ENCODE measurements at places on chromosomes 13 and 19. TPM values are rescaled to one million over a fixed set of nuclear protein-coding genes. Genes with fewer than 3 reads are reported as not detected.

DNA sequence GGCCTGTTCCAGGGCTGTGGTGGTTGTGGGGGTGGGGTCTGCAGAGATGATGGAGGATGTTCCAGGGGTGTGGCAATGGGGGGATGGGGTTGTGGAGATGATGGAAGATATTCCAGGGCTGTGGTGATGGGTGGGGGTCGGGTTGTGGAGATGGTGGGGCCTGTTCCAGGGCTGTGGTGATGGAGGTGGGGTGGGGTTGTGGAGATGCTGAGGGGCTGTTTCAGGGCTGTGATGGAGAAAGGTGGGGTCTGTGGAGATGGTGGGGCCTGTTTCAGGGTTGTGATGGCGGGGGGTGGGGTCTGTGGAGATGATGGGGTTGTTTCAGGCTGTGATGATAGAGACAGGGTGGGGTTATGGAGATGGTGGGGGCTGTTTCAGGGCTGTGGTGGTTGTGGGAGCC lies 62.0 kb downstream of the TEX29 start:
- no peak overlapping the region for H3K4me3 ChIP-seq
- H3K4me1 ChIP-seq: no peaks in the 10 kb centered on the region
- H3K36me3 ChIP-seq: no peaks in the 10 kb centered on the region
- no peak for DNase-seq

GRCh38 chr19:13234518-13234917 lies 84.3 kb downstream of the IER2 start:
- no peaks in the 10 kb centered on the region for H3K27me3 ChIP-seq
- no peak overlapping the region for H3K4me3 ChIP-seq
- peak; percentile 35 for DNase-seq

DNA sequence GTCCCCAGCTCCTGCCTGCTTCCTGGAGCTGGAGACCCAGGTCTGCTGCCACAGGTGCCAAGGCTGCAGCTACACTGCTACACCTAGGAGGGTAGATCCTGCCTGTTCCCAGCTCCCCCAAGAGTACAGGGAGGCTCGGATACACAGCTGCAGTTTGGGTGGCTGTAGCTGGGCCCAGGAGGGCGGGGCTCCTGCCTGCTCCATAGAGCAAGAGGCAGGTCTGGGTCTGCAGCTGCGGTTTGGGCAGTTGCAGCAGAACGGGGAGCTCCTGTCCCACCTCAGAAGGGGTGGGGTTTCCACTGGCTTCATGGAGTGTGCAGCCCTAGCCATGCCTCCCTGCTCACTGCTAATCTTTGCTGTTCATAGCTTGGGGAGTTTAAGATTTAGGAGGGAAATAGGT lies 199.0 kb downstream of the NUFIP1 start:
- H3K36me3 ChIP-seq: no peaks in the 10 kb centered on the region
- no peak overlapping the region for H3K4me3 ChIP-seq
- H3K4me1 ChIP-seq: peaks cover 5% of the 10 kb centered on the region
- H3K27me3 ChIP-seq: no peaks in the 10 kb centered on the region
- DNase-seq: no peak

Gene C13orf42
- total RNA-seq: 0.23 TPM

- H3K36me3 ChIP-seq: no peaks in the 10 kb centered on the region
- no peaks in the 10 kb centered on the region for H3K4me1 ChIP-seq
- H3K4me3 ChIP-seq: no peak overlapping the region
- no peak overlapping the region for H3K27ac ChIP-seq
- H3K27me3 ChIP-seq: no peaks in the 10 kb centered on the region
- DNase-seq: no peak
Observed at GRCh38 chr19:38507551-38508127, 74.1 kb downstream of the RYR1 start.

DNA sequence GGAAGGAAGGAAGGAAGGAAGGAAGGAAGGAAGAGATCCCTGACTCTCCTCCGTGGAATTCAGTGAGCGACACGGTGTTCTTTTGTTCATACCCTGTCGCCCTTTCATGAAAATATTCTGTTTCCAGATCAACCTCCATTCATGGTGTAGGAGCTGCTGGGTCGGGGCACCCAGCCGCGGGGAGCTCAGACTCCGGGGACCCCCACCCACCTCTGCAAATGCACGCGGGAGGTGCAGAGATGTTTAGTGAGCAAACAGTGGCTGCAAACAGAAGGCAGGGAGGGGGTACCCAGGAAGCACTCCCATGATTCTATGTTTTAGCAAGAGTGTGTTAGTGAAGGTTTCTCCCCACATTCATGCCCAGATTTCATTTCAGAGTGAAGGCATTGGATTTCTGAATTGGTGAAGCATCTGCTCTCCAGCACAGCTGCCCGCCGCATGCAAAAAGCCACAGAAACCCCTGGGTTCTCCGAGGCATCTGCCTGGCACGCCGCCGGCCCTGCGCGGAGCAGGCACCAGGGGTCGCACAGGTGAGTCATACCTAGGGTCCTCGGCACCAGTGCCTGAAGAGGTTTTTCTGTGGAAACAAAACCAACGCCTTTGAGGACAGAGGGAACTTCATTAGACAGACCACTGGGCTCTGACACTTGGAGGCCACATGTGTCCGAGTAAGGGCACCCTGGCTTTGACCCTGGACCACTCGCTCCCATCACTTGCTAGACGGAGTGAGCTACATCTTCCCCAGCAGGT lies 80.6 kb downstream of the ZNF557 start:
- no peak for DNase-seq
- no peaks in the 10 kb centered on the region for H3K4me1 ChIP-seq
- H3K27me3 ChIP-seq: no peaks in the 10 kb centered on the region
- H3K36me3 ChIP-seq: peaks cover 11% of the 10 kb centered on the region
- H3K27ac ChIP-seq: no peak overlapping the region

GRCh38 chr13:67806796-67807195 lies 576.7 kb upstream of the PCDH9 start:
- H3K4me3 ChIP-seq: no peak overlapping the region
- no peak overlapping the region for H3K27ac ChIP-seq
- H3K27me3 ChIP-seq: no peaks in the 10 kb centered on the region
- peak; percentile 80 for DNase-seq
- peaks cover 3% of the 10 kb centered on the region for H3K4me1 ChIP-seq
- no peaks in the 10 kb centered on the region for H3K36me3 ChIP-seq

Gene SBNO2
- total RNA-seq: 45.6 TPM

DNA sequence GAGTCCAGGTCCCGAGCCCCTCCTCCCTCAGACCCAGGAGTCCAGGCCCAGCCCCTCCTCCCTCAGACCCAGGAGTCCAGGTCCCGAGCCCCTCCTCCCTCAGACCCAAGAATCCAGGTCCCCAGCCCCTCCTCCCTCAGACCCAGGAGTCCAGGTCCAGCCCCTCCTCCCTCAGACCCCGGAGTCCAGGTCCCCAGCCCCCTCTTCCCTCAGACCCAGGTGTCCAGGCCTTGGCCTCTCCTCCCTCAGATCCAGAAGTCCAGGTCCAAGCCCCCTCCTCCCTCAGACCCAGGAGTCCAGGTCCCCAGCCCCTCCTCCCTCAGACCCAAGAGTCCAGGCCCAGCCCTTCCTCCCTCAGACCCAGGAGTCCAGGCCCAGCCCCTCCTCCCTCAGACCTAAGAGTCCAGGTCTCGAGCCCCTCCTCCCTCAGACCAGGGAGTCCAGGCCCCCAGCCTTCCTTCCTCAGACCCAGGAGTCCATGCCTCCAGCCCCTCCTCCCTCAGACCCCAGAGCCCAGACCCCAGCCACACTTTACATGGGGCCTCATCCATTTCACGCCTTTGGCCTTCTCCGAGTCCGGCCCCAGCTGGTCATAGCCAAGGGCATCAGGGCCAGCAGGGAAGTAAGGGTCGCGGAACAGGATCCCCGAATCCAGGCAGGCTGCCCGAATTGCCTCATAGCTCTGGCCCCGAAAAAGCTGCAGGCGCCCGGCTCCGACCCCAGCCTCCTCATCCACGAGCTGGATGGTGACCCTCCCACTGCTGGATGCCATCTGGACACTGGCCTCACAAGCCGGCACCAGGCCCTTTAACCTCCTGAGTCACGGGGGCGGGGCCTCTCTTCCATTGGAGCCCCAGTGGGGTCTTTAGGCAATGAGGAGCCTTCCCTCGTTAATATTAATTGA lies 628 bp downstream of the CAPN12 start:
- H3K27ac ChIP-seq: no peak overlapping the region
- DNase-seq: no peak
- no peaks in the 10 kb centered on the region for H3K36me3 ChIP-seq
- H3K4me3 ChIP-seq: no peak overlapping the region
- no peaks in the 10 kb centered on the region for H3K27me3 ChIP-seq

- H3K4me1 ChIP-seq: no peaks in the 10 kb centered on the region
- H3K4me3 ChIP-seq: no peak overlapping the region
- no peak for DNase-seq
- H3K27me3 ChIP-seq: no peaks in the 10 kb centered on the region
- no peak overlapping the region for H3K27ac ChIP-seq
- no peaks in the 10 kb centered on the region for H3K36me3 ChIP-seq
Observed at GRCh38 chr13:20358022-20358421, 125.9 kb upstream of the GJB6 start.

DNA sequence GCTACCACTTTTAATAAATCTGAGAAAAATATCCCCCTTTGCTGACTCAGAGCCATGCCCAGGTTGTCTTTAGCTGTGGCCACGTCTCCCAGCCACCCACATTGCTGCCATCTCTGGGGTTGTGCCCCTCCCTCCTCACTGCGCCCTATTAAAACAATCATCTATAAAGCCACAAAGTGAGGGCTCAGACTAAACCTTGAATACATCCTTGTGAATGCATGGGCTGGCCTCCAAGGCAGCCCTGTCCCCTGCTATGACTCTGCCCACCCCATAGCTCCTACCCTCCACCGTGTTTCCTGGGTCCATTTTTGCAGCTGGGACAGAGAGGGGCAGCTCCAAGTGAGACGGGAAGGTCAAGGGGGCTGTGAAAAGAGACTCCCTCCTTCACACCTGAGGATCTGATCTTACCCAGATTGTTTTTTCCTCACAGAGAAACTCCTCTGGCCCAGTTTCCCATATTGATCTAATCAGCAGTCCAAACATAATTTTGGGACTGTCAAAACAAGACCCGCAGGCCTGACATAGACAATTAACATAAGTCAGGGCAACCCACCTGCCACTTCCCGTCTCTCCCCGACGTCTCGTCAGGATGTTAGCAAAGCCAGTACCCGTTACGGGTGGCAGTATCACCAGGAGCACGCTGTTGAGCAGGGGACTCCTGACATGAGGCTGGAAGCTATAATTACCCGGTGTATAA lies 199.0 kb downstream of the KATNAL1 start:
- H3K4me3 ChIP-seq: no peak overlapping the region
- no peak for DNase-seq
- peaks cover 3% of the 10 kb centered on the region for H3K27me3 ChIP-seq
- H3K27ac ChIP-seq: no peak overlapping the region
- peaks cover 4% of the 10 kb centered on the region for H3K4me1 ChIP-seq

Measured in lung (tissue), 17 donors.